ENCODE measurements at places on chromosomes 3 and 15.
A peak's percentile ranks its signal among the peaks of the same experiment; 100 is the strongest.

DNA sequence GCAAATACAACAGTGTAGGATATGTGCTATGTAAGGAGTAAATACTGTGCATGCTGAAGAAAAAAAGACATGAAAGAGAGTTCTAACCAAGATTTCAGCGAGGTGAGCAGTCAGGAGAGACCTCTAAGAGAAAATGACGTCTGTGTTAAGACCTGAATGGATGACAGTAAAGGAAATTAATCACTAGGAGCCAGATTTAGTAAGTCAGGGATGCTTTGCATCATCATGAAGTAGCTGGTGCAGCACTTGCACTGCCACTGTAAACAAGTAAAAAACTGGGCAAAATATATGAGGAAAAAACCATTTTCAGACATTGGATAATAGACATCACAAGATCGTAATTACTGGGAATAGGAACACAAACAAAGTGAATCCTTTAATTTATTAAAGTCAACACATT lies 32.6 kb downstream of the RTP4 start:
- DNase-seq: no peak

DNA sequence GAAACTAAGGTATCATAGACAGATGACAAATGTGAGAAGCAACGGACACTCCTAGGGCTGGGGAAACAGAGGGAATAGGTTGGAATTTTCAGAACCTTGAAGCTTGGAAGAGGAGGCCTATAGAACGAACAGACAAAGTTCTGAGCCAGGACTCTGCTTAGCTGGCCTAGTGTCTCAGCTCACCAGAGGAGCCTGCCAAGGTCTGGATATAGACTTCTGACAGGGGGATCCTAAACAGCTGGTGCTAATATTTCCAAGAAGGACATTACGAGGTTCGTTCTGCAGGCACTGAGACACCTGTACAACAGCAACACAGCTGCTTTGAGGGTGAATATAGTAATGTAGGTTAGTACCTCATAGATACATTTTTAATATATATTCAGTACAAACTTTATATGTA lies 266.3 kb downstream of the CHL1 start:
- DNase-seq: no peak

GRCh38 chr3:11720917-11721411 lies 77.2 kb upstream of the VGLL4 start:
- no peak for DNase-seq

- DNase-seq: no peak
These were observed 91.9 kb downstream of the SLCO3A1 start for GRCh38 chr15:91945385-91945784.

- DNase-seq: no peak
These were observed 50.1 kb upstream of the CRTC3 start for GRCh38 chr15:90479656-90480055.

DNA sequence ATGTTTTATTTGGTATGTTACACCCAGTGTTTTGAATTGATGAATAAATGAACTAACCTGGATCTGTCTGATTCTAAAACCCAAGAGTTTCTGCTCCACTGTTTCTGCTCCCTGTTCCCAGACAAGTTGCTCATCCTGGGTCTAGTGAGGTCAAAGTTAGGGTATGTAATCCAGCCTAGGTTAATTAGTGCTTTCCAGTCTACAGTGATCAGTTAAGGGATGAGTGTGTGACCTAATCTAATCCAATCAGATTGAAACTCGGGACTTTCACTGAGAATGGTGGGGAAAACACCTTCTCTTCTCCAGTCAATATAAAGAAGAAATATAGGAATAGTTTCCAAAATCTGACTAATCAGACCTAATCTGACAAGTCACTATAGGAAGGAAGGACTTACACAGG lies 27.8 kb upstream of the RHCG start:
- no peak for DNase-seq

DNA sequence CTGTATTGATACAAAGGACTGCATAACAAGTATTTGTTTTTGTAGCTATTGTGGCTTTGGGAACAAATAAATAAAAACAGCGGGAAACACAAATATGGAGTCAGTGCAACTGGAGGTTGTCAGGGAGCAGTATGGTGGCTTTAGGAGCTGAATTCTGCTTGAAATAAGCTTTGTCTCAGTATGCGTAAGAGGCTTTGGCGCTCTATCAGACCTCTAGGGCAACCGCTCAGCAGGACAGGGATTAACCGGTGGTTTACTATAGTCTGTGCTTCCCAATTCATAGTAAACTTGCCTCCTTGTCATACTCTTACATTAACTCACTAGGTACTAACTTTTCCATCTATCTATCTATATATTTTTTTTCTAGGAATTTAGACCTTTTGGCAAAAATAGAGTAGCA lies 104.6 kb downstream of the ZIC1 start:
- DNase-seq: no peak

DNA sequence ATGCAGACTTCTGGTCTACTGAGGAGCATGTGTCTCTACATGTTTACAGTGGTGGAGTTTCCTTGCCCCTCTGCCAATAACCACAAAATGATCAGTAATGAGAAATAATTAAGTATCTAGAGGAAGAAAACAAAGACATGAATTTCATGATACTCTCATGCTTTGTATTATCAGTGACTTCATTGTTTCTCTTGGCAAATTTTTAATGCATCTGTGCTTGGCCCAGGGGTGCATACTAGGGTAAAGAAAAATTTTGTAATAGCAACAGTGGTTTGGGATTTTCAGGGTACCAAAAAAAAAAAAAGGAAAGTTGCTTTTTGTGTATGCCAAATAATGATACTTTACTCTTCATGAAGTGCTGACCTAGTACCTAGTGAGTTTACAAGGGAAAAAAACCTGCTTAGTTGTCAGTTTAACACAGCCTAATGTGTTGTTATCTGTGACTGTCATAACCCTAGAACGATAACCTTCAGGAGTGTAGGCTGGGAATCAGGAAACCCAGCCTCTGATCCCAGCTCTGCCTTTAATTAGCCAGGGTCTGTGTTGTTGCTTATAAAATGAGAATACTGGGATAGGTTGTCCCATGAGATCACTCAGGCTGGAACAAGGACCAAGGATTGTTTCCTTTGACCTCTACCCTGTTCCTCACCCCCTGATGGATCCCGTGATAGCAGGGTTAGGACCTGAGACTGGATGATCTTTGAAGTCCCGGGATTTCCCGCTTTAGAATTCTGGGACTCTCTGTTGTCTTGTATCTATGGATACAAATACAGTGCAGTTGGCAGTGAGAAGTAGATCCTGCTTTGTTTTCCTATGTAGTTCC lies 117.5 kb downstream of the CMSS1 start:
- no peak for DNase-seq

GRCh38 chr15:41483519-41483918 lies 10.2 kb upstream of the ITPKA start:
- no peak for DNase-seq

DNA sequence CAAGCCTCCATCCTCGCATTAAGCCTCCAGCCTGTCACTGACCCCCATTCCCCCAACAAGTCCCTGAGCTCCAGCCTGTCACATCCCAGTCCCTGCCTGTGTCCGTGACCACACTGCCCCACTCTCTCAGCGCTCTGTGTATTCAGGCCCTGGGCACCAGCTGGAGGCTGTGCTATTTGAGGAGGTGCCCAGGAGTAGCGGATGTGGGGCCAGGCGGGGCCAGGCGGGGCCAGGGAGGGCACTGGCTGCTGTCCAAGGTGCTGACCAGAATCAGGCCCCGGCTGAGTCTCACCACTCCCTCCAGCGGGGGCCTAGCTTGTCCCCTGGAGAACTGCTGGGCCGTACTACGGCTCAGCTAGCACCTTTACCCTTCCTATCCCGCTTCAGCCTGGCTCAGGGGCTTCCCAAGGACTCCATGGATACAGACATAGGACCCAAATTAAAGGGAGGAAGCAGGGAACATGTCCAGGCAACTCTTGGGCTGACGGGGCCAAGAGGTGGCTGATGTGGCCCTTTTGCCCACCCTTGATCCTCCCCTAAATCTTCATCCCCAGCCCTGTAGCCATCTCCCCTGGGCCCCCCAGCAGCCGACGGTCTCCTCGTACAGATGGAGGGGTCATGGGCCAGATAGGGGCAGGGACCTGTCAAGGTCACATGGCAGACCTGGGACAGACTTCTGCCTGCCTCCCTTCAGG lies 1.1 kb downstream of the HHATL start:
- DNase-seq: peak; percentile 40

DNA sequence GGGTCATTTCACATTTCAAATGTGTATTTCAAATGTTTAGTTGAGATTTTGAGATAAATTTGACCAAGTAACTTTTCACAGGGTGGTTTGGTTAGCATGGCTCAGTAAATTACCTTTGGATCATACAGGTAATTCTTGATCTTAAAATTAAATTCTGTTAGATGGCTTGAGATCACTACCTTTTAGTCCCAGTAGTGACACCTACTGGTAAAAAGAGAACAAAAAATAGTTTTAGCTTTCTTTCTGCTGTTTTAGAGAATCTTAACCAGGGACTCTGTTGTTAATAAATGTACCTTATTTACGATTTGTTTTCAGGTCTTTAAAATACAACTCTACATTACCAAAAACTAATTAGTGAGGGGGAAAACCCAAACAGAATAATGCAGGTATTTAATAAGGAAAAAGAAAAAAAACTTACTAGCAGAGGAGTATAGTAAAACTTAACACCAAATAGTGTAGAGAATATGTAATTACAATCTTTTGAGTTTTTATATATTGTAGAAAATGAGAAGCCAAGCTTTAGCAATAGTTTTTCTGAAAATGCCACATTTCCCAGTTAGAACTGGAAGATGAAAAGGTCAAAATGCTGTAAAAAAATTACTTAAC lies 620.3 kb upstream of the AGTR1 start:
- DNase-seq: no peak

DNA sequence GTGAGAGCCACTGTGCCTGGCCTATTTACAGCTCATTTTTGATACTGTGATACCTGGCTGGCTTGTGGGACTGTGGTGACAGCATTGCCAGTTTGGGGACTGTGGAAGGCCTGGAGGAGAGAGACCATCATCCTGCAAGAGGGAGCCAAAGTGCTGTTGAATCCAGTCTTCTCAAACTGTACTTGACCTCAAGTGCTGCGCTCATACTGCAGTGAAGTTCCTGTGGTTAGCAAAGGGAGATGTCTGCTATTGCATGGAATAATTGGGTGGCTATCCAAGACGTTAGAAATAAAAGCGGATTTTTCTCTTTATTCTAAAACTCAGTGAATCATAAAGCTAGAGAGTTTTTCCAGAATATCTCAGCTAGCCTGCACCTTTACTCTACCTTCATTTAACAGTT lies 83.4 kb downstream of the CCK start:
- DNase-seq: no peak

GRCh38 chr3:107973152-107973551 lies 117.7 kb downstream of the CD47 start:
- no peak for DNase-seq

GRCh38 chr3:89622063-89622700 lies 514.8 kb downstream of the EPHA3 start:
- DNase-seq: no peak

GRCh38 chr15:39645138-39645975 lies 64.5 kb downstream of the THBS1 start:
- no peak for DNase-seq

GRCh38 chr3:137948400-137949072 lies 61.4 kb upstream of the CLDN18 start:
- DNase-seq: no peak

- DNase-seq: no peak
These were observed at the start of gene ANKDD1A for GRCh38 chr15:64911311-64912186. TSS of gene ANKDD1A (plus strand) at chr15:64911902. CDS start at chr15:64911931, 29 bp downstream.

DNA sequence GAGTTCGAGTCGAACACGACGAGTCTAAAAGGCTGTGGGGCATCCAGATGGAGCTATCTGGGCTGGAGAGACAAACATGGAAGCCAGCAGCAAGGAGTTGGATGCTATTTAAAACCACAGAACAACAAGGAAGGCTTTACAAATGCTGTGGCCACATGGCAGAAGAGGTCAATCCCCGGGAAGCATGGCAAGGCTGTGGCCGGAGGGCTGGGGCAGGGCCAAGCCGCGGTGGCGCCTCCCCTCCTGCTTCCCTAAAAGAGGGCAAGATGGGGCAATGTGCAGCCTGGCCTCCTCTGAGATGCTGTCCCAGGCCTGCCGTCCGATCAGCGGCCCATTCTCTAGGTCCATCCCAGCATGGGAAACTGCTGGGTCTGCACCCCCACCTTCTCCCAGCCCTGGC lies 139.1 kb downstream of the SRGAP3 start:
- DNase-seq: no peak

DNA sequence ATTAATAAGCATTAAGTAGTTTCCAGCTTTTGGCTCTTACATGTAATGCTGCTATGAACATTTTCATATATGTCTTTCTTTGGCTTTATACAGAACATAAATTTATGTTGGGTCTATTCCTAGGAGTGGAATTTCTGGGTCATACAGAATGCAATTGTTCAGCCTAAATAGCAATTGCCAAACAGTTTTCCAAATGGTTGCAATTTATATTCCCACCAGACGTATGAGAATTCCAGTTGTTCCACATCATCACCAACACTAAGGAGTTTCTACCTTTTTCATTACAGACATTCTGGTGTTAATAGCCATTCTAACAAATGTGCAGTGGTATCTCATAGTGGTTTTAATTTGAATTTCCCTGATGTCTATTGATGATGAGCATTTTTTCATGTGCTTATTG lies 160.1 kb upstream of the TMC3 start:
- DNase-seq: no peak

GRCh38 chr3:76370749-76371520 lies 585.6 kb upstream of the ZNF717 start:
- no peak for DNase-seq

DNA sequence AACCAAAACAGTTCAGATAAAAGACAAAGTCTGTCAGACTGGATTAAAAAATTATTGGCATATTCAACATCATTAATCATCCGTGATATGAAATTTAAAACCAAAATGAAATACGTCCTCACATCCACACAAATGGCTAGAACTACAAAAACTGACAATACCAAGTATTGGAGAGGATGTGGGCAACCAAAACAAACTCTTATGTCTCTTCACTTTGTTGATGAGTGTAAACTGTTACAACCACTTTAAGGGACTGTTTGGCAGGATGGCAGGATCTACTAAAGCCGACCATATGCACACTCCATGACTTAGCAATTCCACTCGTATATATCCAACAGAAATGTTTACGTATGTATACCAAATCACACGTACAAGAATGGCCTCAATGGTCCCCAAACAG lies 24.8 kb upstream of the C15orf40 start:
- no peak for DNase-seq

- no peak for DNase-seq
These were observed 18.1 kb upstream of the SLC27A2 start for GRCh38 chr15:50163719-50164410.

DNA sequence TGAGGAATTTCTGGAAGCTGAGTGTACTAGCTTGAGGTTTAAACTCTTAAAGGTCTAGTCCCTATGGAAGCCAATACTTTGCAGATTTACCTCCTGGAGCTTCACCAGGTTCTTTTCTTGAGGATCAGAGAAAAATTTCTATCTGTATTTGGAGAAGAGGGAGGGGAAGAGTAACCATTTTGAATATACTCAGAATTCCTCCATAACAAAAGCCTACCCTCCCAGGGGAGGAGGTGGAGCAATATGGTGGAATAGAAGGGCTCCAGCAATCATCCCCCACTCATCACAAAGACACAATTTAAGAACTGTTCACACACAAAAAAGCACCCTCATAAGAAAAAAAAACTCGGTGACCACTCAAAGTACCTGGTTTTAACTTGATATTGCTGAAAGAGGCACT lies 36.0 kb upstream of the PEX5L start:
- DNase-seq: no peak

GRCh38 chr3:177199206-177199760 lies 2.0 kb upstream of the TBL1XR1 start:
- no peak for DNase-seq

GRCh38 chr15:62758126-62758951 lies 284.2 kb upstream of the TPM1 start:
- no peak for DNase-seq

Measured in HL-60 (cell line).